ENCODE measurements at places on chromosomes 1 and 21.

GRCh38 chr1:186672131-186672530, 8.1 kb downstream of the PTGS2 start:
- no peak for DNase-seq

- no peak for DNase-seq
Observed at GRCh38 chr1:208569181-208569580, 325.0 kb upstream of the PLXNA2 start.

GRCh38 chr1:201911826-201912571, 23.3 kb downstream of the SHISA4 start:
- no peak for DNase-seq

- DNase-seq = no peak
Observed at GRCh38 chr21:40846103-40846502, 855 bp downstream of the DSCAM start.

GRCh38 chr1:35120458-35121133, 41.4 kb downstream of the ZMYM1 start:
- peak; percentile 18 for DNase-seq

DNA sequence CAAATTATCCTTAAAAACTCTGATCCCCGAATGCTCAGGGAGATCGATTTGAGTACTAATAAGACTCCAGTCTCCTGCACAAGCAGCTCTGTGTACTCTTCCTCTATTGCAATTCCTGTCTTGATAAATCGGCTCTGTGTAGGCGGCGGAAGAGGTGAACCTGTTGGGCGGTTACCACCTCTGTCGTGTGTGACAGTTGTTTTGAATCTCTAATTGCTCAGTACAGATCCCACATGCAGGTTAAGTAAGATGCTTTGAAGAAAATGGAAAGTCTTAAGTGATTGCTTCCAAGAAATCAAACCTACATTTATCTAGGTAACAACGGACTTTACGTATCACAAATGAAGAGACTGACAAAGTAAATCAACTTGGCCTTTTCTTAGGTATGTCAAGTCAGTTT, 35.5 kb downstream of the COA6 start:
- DNase-seq = peak; percentile 64

GRCh38 chr1:24506691-24507381, 4.2 kb downstream of the RCAN3 start:
- DNase-seq = no peak

DNA sequence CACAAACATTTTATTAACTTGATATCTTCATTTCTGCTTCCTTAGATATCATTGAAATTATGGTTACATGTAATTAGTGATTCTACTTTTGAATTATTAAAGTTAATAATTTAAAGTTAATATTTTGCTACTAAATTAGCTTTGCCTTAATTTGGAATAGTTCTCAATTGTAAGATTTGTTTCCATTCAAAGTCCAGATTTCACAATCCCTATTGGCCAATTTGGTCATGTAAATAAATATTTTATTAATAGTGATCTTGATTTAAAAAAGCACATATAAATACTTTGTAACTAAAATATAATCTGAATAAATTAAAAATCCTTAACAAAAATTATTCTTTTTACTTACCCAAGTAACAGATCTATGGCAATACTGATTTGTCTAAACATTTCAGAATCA, 1558.6 kb downstream of the NCAM2 start:
- DNase-seq = no peak

GRCh38 chr21:31267644-31268043, 76.4 kb downstream of the TIAM1 start:
- no peak for DNase-seq

GRCh38 chr1:108897865-108898720, 21.3 kb downstream of the GPSM2 start:
- peak; percentile 23 for DNase-seq

GRCh38 chr1:161287482-161288054, 22.2 kb downstream of the MPZ start:
- DNase-seq = no peak

DNA sequence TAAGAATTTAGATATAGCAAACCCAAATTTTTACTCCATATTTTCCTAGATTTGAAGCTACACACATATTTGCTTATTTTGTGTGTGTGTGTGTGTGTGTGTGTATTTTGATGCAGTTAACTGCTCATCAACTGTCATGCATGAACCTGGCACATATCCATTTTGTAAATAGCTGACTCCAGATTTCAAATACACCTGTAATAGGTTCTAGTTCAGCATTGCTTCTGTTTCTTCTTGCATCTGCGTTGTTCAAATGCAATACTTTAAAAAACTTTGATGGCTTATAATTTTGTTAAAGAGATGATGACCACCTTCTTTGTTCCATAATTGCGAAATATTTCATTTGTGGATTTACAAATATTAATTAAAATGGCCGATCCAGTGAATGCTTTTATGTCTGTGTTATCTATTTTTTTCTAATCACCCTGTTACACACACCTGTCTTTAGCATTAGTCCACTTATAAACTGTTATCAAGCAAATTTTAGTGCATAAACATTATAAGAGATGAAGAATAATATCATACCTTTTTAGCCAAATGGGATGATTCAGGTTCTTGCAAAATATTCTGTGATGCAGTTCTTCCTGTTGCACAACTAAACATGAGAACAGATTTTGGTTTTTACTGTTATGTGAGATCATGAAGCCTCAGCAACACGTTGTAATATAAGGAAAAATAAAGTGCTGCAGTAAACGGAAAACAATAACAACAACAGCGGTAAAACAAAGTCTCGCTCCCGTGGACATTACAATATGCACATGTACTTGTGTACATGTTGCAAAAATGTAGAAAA, 12.7 kb upstream of the S100A11 start:
- no peak for DNase-seq

DNA sequence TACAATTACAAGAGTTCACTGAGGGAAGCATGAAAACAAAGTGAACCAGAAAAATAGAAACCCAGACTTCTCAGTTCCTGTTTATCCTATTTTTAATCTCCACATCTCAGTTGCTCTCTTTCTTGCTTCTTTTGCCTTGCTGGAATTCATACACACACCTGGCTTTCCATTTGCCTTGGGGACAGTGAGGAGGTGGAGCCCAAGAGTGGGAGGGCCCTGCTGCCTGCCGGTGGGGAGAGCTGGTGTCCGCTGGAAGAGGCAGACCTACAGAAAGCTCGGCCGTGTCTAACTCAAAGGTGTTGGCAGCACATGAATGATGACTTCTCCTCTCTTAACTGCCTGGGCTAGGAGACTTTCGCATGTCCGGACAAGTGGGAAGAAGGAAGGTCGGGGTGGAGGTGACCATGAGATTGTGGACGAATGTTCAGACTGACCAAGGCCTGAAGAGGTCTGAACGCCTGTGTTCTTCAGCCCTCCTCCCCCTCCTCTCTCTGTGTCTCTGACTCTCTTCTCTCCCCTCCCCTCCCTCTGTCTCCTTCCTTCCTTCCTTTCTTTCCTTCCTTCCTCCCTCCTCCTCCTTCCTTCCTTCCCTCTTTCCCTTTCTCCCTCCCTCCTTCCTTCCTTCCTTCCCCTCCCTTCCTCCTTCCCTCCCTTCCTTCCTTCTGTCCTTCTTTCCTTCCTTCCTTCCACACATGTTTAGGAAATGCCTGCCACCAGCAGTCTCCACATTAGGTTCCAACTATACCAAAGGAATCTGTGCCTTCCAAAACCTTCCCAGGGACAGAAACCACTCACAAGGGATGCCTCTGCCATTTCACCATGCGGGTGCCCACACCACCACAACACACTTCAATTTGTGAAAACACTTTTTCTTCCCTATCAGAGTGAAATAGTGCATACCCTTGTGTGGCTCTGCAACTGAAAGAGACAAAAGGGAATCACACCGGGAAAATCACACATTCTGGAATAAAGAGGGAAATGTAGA, 157.3 kb upstream of the RUNX1 start:
- DNase-seq = no peak

GRCh38 chr1:5730272-5731109, 261.7 kb downstream of the NPHP4 start:
- no peak for DNase-seq

GRCh38 chr1:186757851-186758250, 70.9 kb upstream of the PLA2G4A start:
- no peak for DNase-seq

DNA sequence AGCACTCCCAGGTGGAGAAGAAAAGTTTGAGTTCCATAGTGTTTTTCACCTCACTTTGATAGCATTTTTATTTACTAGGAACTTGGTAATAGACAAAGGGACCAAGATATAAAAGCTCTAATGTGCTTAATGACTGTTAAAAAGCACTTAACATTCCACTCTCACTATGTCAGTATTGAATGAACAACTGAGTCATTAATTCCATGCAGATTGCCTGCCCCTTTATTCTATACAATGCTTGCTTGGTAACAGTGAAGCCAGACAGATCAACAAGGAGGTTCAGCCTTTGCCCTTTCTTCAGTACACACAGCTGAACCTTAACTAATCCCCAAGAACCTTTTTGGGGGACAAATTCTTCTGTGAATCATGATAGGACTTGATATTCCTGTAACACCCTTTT, 425.5 kb downstream of the NUF2 start:
- no peak for DNase-seq

DNA sequence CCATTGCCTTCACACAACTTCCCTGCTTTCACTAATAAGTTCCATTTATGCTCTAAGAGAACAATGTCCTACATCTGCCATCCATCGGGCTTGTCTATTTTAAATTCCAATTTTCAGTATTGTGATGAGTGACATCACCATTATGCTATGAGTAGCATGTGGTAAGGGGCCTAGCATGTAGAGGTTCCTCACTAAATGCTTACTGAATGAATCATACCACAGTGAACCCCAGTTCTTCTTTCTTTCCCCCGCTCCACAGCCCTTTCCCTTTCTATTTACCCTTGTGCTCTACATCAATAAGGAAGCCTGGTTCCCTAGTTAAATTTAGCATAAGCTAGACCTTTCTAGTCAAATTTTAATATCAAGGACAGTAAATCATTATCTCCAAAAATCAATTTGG, 195.0 kb upstream of the RGS18 start:
- DNase-seq = no peak

- no peak for DNase-seq
Observed at GRCh38 chr1:168601051-168601450, 24.6 kb downstream of the XCL1 start.

- no peak for DNase-seq
Observed at GRCh38 chr1:234953655-234954405, 174.8 kb downstream of the TOMM20 start.

DNA sequence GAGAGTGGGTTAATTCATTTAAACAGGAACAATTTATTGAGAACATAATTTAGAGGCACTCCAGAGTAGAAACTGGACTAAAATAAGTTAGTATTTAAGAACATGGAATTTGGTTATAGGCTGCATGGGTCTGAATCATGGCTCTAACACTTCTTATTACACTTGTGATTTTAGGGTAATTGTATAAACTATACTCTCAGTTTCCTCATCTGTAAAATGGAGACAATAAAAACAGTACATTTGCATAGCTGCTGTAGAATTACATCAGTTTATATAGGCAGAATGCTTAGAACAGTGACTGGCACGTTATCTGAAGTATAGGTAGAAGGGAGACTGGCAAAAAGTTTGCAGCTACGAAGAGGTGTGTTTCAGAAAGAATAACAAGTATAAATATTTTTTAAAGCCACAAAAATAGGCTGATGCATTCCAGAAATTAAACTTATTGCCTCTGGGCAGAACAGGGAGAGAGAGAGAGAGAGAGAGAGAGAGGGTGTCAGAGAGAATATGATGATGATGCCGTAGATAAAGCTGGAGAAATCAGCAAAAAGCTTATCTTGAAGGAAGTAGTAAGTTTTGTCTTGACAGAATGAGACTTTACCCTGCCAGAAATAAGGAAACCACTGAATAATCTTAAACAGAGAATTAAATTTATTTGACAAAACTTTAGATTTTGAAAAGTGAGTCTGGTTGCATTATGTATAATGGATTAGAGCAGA, 8.1 kb upstream of the OR6K3 start:
- no peak for DNase-seq

GRCh38 chr1:244712669-244713068, 59.7 kb downstream of the DESI2 start:
- peak; percentile 24 for DNase-seq

- DNase-seq = no peak
Observed at GRCh38 chr1:51969038-51969705, 21.3 kb downstream of the RAB3B start.

DNA sequence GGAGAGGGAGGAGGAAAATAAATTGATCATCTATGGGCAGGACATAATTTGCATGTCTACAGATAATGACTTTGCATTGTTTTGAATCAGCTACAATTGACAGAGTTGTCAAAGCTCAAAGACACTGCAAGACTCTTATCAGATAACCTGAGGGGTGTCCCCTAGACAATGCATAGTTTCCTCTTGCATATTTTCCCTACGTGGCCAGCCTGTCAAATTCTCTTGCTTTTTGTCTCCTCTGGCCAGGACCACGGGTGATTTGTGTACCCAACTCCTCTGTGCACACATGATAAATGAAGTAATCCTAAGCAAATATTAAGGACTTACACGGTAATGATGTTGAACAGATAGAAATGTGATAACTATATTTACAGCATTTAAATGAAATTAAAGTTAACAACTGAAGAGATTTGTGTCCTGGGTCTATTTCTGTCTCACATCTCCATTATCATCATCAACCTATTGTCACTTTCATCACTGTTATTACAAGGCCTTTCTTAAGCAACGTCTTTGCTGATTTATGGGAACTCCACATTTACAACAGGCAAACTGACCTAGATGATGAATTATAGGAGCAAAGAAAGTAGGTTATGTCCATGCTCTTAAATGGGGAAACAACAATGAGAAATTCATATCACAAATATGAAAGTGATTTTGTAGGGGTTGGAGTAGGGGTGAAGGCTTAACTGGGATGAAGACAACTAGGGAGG, 18.8 kb downstream of the BATF3 start:
- DNase-seq = no peak

GRCh38 chr1:193185211-193185610, 1.2 kb downstream of the B3GALT2 start:
- DNase-seq = no peak

- no peak for DNase-seq
Observed at GRCh38 chr1:19165501-19165900, 44.6 kb downstream of the UBR4 start.

DNA sequence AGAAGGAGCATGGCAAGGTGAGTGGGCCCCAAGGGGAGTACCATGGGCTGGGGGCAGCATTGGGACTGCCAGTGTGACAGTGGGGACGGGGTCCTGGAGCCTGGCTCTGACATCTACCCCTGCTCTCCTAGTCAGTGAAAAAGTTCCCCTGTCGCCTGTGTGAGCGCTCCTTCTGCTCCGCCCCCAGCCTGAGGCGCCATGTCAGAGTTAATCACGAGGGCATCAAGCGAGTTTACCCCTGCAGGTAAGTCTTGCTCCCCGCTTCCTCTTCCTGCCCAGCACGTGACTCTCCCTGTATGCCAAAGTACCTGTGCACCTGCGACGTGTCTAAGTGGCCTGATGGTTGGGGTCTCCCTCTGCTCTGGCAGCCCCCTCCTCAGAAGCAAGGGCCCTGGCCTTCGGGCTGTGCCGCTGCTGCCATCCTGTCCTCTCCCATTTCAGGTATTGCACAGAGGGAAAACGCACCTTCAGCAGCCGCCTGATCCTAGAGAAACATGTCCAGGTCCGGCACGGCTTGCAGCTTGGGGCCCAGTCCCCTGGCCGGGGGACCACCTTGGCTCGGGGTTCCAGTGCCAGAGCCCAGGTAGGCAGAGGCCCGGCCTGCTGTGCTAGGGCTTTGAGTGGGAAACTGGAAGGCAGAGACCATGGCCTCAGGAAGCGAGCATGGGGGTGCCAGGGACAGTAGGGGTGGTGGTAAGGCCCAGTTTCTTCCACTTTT, 8.1 kb downstream of the ZNF687 start:
- no peak for DNase-seq
